A549 treated with GW870086 at 1 μM for 4 hours (cell line): ENCODE measurements at places on chromosomes 6 and 20. TPM values are rescaled to one million over a fixed set of nuclear protein-coding genes. Genes with fewer than 3 reads are reported as not detected.

Gene IP6K3
- 0.40 to 0.80 TPM (median 0.46 TPM) in 5 replicates for total RNA-seq

Gene TPBG
- 37.2 to 43.3 TPM (median 41.9 TPM) in 5 replicates for total RNA-seq

Gene PGK2
- not detected in 5 replicates for total RNA-seq

Gene C6orf132
- total RNA-seq, result 2.6 to 3.5 TPM (median 2.6 TPM) in 5 replicates

Gene ADGRB3
- total RNA-seq, result not detected in 5 replicates

Gene RAD21L1
- total RNA-seq, result not detected in 5 replicates

Gene PI16
- not detected in 5 replicates for total RNA-seq
